NCI-H82 (cell line): ENCODE measurements at places on chromosomes 1 and 21.

- DNase-seq: no peak
Measured at GRCh38 chr1:94619731-94620130, 78.2 kb upstream of the F3 start.

GRCh38 chr1:191034132-191034531 lies 556.5 kb upstream of the BRINP3 start:
- DNase-seq: no peak

DNA sequence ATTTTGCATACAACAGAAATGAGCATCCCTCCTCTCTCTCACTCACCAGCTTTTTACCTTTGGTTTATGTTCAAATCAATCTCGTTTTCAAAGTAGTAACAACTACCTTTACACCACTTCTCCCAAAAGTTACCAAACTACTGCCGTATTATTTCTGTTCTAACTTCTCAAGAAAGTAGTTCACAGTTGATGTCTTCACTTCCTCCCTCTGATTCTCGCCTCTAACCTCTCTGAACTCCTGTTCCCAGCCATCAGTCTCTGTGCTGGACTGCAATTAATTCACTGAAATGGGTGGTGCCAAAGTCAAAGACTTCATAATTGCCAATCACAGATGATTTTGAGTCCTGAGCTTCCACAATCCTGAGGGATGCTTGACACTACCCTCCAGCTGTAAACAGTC lies 54.0 kb downstream of the ZNF281 start:
- DNase-seq: no peak

GRCh38 chr1:23614032-23614660 lies 54.8 kb upstream of the ID3 start:
- peak; percentile 25 for DNase-seq

- peak; percentile 78 for DNase-seq
Measured at GRCh38 chr1:160834945-160835565, 27.6 kb downstream of the CD244 start.

DNA sequence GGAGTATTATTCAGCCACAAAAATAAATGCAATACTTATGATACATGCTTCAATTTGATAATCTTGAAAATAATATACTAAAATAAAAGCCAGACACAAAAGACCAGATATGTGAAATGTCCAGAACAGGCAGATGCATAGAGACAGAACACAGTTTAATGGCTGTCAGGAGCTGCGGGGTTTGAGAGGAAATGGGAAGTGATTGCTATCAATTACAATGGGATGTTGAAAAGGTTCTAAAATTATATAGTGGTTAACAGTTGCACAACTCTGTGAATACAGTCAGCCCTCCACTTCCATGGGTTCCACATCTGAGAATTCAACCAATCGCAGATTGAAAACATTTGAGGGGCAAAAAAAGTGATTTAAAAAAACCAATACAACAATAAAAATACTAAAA lies 54.0 kb downstream of the LTN1 start:
- DNase-seq: no peak

GRCh38 chr1:59138402-59138801 lies 158.5 kb upstream of the FGGY start:
- DNase-seq: no peak

DNA sequence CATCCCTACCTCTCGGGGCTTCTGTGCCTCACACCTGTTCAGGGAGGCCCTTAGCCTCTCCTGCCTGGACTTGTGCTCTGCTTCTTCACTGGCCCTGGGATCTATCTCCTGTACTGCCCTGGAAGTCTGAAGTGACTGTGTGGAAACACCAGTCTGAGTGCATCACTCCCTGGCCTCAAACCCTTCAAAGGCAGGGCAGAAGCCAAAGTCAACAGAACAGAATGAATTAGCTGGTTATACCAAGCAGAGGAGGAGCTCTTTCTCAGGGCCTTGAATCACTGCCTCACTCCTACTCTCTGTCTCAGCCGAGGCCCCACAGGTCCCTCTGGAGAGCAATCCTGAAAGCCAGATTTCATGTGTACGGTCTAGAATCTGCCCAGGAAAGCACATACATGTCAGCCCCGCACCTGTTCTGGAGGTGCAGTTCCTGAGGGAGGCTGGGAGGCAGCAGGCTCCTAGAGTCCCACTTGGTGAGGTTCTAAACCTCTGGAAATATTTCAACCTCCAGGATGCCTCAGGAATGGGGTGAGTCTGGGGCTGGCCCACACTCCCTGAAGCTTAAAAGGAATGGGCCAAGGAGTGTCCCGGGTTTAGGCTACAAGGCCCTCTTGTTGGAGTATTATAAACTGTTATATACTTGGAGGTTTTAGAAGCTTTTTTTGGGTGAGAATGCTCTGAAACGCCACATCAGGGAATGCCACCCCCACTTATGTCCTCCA lies 98.3 kb downstream of the ABCA4 start:
- no peak for DNase-seq

DNA sequence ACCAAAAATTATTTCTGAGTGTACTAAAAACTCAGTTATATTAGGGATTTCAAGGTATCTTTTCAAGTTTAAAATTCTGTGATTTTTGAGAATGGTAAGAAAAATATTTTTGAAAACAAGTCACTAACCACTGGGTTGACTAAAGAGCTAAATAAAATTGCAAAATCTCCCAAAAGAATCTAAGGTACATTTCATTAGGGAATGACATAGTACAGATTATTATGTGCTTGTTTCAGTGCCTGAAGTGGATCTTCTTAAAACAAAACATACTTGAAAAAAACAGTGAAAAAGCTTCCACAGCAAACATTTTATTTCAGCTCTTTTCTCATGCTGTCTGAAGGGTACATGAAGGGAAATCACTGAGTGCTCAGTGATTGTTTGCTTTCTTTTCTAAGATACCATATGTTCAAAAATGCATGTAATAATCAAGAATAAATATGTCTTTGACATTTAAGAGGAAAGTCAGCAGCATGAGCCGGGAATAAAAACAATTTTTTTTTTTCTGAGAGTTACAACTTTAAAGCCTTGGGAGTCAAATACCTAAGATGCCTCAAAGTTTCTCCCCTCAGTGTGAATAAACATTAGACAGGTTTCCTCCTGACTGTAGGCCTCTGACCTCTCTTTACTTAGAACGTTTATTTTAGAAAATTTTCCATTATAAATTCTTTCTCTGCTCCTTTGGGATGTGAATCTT lies 200.7 kb downstream of the KCNT2 start:
- no peak for DNase-seq

DNA sequence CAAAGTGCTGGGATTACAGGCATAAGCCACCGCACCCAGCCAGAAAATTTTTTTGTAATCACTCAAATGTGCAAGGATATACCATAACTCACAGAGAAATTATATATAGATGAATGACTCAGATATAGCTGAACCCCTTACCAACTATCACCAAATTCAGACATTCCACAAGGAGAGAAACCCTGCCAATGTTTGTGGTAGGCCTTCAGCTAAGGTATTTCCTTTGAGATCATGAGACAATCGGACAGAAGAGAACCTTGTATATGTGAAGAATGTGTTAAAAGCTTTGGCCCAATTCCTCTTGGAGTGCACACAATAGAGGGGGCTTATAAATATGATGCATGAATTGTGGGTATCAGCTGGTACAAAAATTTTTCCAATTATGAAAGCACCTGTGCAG lies 50.7 kb downstream of the ZNF684 start:
- no peak for DNase-seq

- DNase-seq: peak; percentile 96
Measured at GRCh38 chr1:179178950-179179349, 50.5 kb downstream of the ABL2 start.
